ENCODE measurements at places on chromosomes 6 and 20. TPM values are rescaled to one million over a fixed set of nuclear protein-coding genes. Genes with fewer than 3 reads are reported as not detected.

- no peak for DNase-seq
These were observed 627 bp upstream of the RPP21 start for GRCh38 chr6:30344191-30344867.

ARMH2 gene
- total RNA-seq: not detected

DNA sequence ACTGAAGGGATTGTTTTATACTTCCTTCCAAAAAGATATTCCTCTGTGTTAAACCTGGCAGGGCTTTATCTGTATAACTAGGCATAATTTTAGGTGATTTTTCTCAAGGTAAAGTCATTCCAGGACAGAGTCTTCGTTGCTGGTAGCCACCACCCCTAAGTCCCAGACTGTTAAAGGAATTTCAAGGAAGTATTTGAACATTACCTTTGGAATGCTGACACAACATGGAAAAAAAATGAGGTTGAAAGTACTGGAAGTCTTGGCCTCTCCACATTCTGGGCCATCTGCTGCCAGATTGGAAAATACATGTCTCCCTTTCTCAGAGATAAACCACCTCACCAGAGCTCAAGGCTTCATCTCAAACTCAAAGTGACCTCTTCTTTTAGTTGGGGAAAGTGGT, 27.0 kb upstream of the ETV7 start:
- no peak for DNase-seq

DNA sequence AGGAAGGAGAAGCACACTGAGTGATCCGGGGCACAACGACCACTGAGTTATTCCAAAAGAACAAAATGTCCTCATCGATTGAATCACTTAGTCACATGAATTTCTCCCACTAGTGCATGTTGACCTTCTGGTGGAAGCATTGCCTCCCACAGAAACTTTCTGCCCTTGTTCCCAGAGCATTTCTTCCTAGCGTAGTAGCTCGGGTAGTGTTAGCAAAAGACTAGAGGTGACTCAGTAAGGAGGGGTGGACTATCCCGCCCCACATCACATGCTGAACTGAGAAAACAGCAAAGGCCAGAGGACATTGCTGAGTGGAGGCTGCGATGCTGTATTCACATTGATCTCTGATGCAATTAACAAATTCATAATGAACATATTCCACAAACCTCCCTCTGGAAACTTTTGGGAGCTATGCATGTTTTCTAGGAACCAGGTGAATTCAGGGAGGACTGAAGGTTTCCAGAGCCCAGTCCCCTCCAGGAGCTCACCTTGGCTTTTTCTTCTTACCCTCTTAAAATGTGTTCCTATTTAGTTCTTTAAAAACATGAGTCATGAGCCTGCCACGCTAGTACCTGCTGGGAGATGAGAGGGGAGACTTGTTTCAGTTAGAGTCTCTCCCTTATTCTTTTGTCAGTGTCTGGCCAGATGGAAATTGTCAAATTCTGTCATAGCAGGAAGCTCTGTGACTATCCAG, 507.9 kb downstream of the CDH26 start:
- DNase-seq: no peak

GRCh38 chr6:48765352-48765961, 654.5 kb upstream of the PTCHD4 start:
- DNase-seq: no peak

- no peak for DNase-seq
These were observed 18.1 kb downstream of the MTRES1 start for GRCh38 chr6:107045826-107046675.

DNA sequence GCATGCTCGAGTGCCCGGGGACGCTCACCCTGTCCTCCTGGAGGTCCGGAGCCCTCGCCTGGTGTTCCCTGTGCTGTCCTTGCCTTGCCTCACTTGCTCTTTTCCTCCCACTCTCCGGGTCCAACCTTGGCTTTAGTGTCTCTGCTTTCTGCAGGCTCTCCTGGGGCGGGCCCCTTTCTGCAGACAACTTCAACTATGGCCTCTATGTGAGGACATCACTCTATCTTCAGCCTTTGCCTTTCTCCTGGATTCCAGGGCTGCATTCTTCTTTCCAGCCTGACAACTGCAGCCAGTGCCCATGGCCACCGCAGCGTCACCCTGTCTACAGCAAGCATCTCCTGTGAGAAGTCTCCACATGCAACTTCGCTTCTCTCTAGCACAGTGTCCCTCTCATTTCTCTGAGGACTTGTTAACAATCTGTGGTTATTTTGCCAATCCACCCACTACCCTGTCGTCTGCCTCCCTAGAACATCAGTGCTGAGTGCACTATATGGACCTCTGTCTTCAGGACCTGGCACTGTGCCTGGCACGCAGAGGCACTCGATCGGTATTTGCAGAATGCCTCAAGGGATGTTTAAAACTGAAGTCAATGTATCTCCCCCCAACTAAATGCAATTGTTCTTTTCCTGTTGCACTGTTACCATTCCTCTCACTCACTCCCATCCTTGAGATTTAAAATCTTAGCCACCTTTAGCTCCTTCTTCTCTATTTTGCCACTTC, 35.9 kb downstream of the FOXC1 start:
- DNase-seq: no peak

DNA sequence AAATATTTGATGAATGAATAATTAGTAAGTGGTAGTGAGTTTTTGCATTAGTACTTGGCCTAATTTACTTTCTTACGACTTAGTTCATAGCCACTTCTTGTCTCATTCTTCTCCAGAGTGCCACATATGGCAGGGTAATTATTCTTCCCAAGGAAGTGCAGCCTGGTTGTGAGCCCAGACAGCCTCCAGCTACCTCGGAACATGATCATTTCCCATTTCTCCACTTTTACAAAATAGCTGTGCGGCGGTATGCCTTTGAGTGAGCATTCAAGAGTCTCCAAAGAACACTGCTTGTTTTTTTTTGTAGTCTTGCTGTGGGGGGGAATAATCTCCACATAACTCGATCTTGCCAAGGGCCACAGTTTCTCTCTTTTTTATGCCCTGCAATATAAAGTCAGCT, 765.0 kb downstream of the HDGFL1 start:
- DNase-seq: no peak

DNA sequence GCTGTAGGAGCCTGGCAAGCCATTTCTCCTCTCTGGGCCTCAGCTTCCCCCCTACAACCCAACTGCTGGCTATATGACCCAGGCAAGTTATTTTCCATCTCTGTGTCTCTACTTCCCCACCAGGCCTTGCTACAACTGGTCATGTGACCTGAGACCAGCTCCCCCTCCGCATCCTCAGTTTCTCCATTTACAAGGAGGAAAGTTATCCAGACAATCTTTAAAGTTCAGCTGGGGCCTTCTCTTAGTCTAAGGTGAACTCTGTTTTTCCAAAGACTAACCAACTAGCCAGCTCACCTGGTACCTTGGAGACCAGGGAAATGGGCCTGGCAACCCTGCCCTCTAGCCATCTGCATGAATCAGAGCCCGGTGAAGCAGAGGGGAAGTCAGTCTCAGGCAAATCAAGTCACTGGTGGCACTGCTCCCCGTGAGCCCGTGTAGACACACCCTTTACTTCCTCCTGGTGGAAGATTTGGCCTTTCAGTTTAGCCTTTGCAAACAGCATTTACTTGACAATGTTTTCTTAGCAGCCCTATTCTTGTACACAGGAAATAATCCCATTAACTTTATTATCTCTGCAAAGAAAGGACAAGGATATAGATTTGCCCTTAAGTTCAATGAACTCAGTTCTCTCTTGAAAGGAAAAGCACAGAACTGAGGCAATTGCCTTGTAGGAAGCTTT, 157.7 kb downstream of the VEGFA start:
- DNase-seq: no peak

BMP7 gene
- 59.8 TPM for total RNA-seq

B3GALT4 gene
- total RNA-seq: 17.3 TPM

GRCh38 chr6:55286824-55287223, 40.4 kb upstream of the GFRAL start:
- DNase-seq: no peak

GRCh38 chr6:126439040-126439439, 99.1 kb downstream of the CENPW start:
- DNase-seq: no peak

PTK6 gene
- total RNA-seq: 46.8 TPM

GRCh38 chr20:16666272-16666671, 63.6 kb upstream of the SNRPB2 start:
- DNase-seq: no peak

DNA sequence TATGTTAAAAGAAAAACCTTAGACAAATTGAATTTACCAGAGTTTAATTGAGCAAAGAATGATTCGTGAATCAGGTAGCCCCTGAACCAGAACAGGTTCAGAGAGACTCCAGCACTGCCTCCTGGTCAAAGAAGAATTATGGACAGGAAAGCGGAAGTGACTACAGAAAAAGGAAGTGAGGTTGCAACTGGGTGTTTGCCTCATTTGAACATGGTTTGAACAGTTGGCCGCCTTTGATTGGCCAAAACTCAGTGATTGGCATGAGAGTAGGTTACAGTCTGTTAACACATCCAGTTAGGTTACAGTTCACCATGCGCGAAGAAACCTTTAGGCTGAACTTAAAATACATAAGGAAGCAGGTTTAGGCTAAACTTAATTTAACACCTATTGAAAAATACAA, 248.8 kb downstream of the TFAP2A start:
- DNase-seq: no peak

DNA sequence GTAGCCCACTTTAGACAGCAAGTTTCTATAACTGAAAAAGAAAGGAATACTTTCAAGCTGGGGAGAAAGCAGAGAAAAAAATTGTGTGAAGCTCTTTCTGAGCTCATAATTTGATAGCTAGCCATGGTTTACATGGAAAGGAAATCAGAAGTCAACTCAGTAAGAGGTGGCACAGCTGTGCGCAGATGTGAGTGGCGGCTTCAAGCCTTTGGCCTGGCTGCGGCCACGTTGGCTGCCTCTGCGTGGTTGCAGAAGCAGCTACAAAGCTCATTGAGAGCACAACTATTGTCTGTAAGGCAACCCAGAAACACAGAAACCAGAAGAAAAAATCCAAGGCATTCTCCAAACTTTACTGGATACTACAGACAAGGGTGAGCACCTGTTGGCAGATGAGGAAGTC, 136.9 kb downstream of the SASH1 start:
- no peak for DNase-seq

- DNase-seq: no peak
These were observed 31.1 kb downstream of the EPM2A start for GRCh38 chr6:145704143-145704781.

NHSL1 gene
- 26.5 TPM for total RNA-seq

DNA sequence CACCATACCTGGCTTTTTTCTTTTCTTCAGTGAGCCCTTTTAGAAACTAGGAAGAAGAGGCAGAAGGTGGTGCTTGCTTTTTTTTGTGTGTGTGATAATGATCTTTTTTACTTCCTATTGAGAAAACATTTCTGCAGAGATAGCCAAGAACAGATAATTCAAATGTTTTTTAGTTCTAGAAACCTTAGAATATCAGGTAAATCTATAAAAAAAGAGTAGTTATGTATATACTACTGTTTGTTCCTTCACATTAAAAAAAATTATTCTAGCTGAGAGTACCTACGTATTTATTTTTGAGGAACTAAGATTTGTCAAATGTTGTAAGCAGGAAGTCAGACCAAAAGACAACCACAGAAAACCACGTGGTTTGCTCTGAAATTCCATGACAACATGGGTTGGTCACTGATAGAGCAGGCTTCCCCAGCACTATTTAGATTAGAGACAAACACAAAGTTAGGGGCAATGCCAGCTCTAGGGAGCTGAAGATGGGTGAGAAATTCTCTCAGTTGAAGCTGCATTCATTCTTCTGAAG, 12.8 kb downstream of the STK4 start:
- DNase-seq: no peak

DNA sequence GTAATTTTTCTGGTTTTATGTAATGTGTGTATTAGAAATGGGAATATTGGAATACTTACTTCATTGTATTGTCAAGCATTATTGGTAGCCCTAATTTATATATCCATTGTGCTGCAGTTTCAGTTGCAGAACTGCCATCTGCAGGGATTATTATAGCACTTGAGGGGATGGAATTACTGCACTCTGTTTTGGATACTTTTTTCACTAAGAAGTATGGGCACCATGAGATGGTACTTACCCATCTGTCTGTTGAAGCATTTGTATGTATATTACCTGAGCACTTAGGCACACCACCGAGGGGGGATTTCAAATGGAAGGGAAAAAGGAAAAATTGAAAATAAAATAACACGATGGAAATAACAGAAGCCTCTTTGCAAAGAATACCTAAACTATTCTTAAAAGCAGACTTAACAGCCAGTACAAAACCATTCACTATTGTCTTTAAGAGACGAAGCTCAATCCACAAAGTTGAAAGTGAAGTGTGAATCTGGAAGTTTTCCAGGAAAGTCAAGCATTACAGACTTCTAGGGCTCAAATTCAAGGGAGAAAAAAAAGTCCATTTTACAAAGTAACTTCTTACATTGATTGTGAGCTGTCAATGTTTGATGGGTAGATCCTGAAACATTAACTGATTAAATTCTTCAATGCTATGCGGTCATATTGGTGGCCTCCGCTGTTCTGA, 318.7 kb downstream of the SOX4 start:
- DNase-seq: no peak

GRCh38 chr20:57043091-57043490, 223.3 kb downstream of the BMP7 start:
- no peak for DNase-seq

- DNase-seq: no peak
These were observed 46.4 kb upstream of the POU3F2 start for GRCh38 chr6:98787961-98788360.

- DNase-seq: no peak
These were observed 29.1 kb downstream of the RREB1 start for GRCh38 chr6:7136859-7137334.

DNA sequence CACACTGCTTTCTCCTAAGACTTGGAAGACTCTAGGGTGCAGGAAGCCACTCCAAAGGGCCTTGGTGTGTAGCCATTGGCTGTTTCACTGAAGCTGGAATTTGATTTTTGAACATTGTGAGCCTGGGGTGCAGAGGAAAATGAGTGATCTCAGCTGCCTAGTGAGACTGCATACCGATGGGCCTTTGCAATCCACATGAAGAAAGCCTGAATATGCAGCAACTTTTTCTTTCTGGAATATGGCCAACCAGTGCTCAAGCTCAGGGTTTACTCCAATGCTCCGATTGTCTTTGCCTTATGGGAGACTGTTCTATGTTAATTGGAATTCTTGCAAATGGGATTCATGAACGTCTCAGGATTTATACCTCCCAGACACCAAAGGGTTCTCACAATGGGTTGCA, 242.6 kb downstream of the DOK5 start:
- DNase-seq: no peak

TMEM244 gene
- not detected for total RNA-seq

GRCh38 chr6:85465762-85466161, 15.9 kb downstream of the NT5E start:
- no peak for DNase-seq

GRCh38 chr6:76435174-76435573, 362.7 kb upstream of the IMPG1 start:
- no peak for DNase-seq

SMOC2 gene
- 5.8 TPM for total RNA-seq

DNA sequence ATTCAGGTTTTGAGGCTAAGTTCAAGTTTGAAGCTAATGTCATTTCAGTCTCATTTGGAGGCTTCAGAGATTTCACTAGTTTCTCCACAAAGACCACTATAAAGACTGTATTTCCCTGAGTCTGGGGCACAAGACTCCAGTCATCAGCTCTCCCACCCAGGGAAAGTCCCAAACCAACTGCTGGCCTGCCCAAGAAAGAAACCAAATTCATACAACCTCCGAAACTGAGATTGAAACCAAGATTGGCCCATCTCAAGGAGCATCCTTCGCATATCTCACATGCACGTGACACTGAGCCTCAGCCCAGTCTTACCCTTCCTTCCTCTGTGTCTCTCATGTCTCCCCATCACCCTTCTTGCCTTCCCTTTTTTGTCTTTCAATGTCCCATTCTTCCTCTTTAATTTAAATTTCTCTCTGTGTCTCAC, 3.5 kb upstream of the LTA start:
- no peak for DNase-seq

GRCh38 chr6:98904096-98904495, 43.6 kb downstream of the FBXL4 start:
- DNase-seq: no peak

Measured in esophagus squamous epithelium (tissue), 5 donors.